ENCODE measurements at places on chromosomes 2 and 18.

DNA sequence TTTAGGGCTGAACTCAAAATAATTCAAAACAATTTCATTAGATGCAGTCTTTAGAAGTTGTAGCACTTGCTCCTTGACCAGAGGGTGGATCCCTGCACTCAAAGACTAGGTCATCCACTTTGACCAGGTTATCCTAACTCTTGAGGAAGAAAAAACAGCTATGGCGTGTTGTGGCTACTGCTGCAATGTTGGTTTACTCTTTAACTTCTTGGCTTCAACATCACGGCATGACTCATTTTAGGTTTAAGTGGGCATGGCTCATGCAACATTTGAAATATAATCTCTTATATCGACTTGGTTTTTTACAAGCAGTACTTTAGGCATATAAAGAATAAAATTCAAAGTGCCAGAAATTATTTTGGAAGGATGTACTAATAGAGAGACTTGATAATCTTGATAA lies 35.4 kb downstream of the ANKRD29 start:
- peak; percentile 93 for DNase-seq

GRCh38 chr2:42843611-42844010 lies 51.2 kb upstream of the HAAO start:
- no peak for DNase-seq

DNA sequence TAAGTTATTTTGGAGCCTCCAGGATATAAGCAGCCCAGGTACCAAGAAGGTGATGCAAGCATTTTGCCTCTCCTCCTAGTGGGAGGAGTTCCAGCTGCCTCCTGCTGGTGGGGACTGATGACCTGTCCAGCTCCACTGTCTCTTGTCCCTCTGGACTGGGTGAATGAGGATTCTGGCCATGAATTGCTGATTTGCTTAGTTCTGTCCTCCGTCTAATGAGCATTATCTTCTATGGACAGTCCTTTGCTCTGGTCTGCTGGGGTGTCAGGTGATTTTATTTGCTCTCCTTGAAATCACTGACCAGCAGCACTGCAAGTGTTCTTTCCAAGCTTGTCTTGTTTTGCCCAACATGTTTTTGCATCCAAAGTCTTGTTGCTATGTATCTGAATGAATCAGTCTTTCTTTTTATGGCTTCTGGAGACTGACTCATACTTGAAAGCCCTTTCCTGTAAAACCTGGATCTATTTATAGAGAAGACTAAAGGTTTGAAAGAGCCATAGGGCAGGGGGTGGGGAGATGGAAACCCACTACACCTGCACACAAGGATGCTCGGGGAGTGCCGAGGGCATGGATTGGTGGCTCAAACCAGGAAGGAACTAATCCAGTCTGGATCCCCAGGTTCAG lies 40.5 kb upstream of the EFHD1 start:
- peak; percentile 86 for DNase-seq

DNA sequence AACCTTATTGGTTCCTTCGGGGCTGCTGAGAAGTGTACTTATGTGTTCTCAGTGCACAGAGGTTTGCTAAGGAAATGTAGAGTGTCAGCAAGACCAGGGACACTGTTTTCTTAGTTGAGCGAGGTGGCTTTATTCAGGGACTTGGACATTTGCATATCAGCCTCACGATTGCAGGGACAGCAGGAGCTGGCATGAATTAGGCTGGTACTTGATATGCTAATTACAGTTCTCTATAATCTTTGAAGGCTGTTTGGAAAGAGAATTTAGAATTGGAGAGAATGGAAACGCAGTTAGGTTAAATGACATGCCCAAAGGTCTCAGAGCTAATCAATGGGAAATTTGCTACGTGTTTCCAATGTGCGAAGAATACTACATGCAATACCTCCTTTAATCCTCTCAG lies 18.7 kb upstream of the MTCL1 start:
- no peak for DNase-seq

DNA sequence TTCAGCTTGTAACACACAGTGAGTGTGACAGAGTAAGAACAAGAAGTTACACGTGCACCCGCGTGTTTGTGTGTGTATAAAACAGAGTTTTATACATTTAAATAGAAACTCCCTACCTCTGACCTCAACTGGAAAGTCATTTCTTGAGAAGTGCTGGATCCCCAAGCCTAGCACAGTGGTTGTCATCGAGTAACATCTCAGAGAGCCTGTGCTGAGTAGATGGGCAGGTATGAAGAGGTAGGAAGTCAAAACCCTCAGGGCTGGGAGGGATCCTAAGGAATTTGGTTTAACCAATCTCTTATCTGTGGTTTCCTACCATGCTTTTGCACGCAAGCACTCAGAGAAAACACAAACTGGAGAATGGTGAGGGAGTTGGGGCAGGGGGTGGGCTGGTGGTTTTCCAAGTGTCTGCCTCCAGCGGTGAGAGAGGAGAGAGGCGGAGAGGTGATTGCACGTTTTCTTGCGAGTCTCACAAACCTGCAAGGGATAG lies 9.2 kb downstream of the ACOXL start:
- DNase-seq = peak; percentile 29

GRCh38 chr18:79511671-79512301 lies 116.1 kb downstream of the NFATC1 start:
- DNase-seq = no peak

- DNase-seq = no peak
These were observed 173.7 kb downstream of the PRKCE start for GRCh38 chr2:45825001-45825651.

DNA sequence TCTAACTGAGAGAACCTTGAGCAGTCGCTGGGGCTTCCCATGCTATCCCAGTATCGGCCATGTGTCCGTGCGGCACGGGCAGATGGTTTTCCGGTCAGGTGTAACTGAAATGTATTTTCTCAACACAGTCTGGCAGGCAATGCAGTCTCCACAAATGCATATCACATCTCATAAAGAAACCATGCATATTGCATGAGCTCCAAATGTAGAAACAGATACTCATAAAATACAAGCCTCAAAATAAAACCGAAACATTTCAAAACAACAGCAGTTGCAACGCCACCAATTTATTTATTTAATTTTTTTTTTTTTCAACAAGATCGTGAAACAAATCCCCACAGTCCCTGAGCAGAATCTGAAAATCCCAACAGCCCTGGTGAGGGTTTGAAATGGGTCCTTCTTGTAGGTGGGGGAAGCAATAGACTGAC lies 299.4 kb downstream of the LPIN1 start:
- DNase-seq = no peak

DNA sequence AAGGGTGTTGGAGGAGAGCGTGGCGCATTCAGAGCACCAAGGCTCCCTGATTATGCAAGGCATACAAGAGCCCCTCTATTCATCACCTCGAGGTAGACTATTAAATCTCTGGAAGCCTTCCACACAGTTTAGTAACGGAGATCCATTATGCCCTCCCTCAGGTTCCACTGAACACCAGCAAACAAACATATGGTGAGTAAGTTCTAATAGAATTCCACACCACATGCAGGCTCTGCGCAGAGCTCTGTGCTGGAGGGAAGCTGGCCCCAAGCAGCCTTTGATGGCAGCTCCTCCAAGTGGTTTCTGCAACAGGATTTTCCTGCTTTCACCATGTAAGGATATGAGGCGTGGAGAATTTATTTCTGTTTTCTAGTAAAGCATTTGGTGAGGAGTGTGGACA lies 238.6 kb downstream of the C1D start:
- peak; percentile 31 for DNase-seq

DNA sequence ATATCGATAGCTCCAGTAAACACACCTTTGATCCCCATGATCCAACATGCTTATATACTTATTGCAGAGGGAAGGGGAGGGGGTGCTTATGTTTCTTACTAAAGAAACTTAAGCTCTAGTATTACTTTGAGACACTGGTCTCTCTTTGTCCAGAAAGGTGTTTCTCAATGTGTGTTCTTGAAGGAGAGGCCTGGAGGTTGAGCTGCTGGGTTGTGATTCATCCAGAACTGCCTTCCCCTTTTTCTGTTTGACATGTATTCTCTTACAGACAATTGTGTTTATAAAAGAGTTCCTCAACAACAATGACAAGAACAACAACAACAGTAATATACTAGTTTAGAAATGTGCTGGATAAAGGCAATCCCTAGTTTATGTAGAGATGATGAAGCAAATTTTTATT lies 516.0 kb upstream of the FAM98A start:
- no peak for DNase-seq

- DNase-seq = no peak
These were observed 635.4 kb downstream of the EPHA4 start for GRCh38 chr2:220936641-220937197.

- no peak for DNase-seq
These were observed 62.8 kb downstream of the INO80D start for GRCh38 chr2:206023183-206023582.

GRCh38 chr2:134248913-134249312 lies 5.0 kb upstream of the MGAT5 start:
- no peak for DNase-seq

DNA sequence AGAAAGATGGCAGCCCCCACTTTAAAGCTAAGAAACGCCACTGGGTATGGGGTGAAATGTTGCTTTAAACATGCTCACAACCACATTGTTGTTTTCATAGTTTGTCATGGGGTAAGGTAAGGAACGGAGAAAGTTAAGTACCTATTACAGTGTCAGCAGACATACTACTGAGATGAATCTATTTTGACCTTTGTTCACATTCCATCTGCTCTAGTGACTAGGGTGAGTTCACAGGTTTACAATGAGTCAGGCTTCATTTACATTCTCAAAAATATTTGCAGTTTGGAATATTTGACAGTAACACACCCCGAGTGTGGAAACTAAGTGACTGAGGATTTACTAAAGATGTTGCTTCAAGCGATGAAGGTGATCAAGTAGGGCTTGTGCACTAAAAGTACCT lies 428.7 kb upstream of the ACVR2A start:
- peak; percentile 5 for DNase-seq

DNA sequence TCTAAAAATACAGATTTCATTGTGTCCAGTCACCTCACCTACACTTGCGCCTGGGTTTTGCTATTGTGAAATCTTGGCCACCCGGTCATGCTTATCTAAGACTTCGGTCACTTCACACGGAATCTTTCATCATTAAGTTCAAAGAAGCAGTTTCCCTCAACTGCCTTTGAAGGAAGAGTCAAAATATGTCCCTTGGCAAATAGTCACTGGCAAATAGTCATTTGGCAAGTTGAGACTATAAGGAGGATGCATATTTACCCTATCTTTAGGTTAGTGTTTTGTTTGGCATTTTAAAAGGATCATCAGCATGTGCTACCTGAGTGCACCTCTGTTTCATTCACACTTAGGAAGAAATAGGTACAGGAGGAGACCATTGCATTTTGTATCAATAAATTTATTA lies 95.9 kb downstream of the FEZ2 start:
- no peak for DNase-seq

GRCh38 chr2:3762771-3763447 lies 59.5 kb downstream of the DCDC2C start:
- no peak for DNase-seq

DNA sequence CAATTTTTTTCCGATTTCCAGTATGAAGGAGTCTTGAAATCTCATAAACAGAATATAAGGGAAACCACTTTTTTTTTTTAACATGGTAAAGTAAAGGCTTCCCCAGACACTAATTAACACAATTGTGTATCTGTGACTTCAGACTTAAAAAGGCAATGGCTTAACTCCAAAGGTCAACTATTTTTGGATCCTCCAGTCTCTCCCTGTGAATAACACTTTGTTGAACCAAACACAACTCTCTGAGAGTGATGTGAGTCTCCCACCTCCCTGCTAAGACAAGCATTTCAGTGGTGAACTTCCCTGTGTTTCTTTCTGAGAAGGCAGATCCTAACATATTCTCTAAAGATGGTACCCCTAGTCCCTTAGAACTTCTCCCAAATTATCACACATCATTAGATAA lies 219.6 kb upstream of the RBBP8 start:
- no peak for DNase-seq

DNA sequence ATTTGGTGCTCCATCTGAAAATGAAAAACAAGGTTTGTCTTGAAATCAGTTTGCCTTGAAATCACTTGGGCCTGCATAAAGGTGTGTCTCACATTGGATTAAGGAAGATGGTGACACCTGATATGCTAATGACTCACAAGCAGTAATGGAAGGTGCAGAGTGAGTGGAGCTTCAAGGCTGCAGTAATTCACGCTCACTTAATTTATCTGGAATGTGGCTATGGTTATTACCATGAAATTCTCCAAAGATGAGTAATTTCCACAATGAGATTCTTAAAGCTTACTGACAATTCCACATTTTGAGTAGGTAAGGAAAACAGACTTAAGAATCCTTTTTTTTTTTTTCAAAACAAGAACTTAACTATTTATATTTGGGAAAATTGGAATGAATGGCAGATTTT lies 156.8 kb downstream of the PAX3 start:
- DNase-seq = peak; percentile 76

- no peak for DNase-seq
These were observed 9.7 kb upstream of the ZNF516 start for GRCh38 chr18:76504749-76505148.

DNA sequence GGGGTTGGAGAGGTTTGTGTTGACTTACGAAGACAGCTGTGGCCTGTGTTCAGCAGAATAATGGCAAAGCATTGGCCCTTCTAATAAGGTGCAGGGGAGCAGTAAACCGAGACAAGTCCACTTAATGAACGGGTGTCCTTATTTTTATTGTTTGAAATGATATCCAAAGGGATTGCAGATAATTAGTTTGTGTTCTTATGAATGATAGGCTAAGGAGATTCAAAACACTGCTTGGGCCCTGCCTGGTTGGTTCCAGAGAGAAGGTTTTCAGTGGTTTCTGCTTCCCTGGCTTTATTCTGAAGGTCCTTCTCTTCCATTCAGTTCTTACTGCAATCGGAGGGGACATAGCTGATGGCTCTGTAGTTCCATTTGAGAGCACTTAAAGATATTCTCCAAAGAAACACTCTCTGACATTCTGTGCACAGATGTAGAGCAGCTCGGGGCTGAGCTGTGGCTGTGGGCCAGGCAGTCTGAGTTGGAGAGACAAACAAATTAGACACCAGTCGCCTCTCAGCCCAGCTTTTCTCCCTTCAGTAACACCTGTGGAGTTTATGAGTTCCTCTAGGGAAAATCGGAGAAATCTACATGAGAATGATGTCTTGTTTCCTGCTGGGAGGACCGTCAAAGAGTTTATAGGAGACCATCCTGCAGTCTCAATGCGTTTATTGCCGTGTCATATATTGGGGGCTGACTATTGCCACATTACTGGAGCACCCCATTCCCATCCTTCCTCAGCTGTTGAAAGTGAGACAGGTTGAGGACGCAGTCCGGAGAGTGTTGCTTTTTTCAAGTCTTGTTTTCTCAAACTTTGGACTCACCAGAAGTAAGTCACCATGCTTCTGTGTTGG lies 6.5 kb downstream of the GREB1 start:
- no peak for DNase-seq

GRCh38 chr18:1585881-1586488 lies 681.3 kb downstream of the ADCYAP1 start:
- DNase-seq = peak; percentile 42

DNA sequence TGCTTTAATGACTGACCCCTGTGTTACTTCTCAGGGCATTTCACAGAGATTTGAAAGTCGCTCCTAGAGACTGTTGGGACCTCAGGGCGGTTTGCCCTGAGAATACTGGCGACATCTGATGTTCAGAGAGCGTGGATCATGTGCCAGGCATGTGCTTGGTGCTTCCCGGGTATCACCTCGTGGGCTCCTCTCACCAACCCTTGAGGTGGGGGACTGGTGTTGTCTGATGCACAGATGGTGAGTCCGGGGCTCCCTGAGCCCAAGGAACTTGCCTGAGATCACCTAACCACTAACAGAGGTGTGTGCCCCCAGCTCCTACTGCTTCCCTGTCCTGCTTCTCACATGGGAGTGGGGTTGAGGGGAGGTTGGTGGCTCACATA lies 16.2 kb downstream of the ATOH8 start:
- DNase-seq = no peak

Data from ELR (cell line).